ENCODE measurements at places on chromosomes 6 and 20.

DNA sequence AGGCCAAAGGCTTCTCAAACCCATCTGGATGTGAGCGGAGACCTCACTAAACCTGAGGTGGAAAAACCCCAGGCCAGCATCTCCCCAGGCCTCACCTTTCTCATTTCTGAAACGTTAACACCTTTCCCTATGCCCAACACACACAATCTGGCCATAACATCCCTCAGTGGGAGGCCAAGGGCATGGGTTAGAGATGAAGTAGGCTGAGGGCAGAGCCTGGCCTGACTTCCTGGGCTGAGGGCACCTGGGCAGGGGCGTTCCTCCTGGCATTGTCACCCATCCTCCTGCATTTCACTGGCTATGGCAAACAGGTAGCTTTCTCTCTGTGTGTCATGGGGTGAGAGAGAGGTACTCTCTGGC is 8.4 kb downstream of the MOCS1 start:
- DNase-seq = no peak

- no peak for DNase-seq
Observed at GRCh38 chr6:166515072-166515810, 71.2 kb downstream of the RAMACL start.

DNA sequence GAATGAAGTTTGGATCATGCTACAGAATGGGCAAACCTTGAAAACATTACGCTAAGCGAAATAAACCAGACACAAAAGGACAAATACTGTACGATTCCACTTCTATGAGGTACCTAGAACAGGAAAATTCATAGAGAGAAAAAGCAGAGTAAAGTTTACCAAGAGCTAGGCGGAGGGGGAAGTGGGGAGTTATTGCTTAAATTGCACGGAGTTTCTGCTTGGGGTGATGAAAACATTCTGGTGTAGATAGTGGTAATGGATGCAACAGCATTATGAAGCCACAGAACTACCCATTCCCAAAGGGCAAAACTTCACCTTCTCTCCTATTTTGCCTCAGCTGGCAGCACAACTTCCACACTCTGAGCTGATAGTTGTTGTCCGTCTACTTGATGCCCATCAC is 6.4 kb upstream of the PDYN start:
- no peak for DNase-seq

- DNase-seq = no peak
Observed at GRCh38 chr20:50651676-50652075, 39.7 kb downstream of the RIPOR3 start.

- DNase-seq = no peak
Observed at GRCh38 chr20:62472138-62472940, 3.5 kb downstream of the GATA5 start.

DNA sequence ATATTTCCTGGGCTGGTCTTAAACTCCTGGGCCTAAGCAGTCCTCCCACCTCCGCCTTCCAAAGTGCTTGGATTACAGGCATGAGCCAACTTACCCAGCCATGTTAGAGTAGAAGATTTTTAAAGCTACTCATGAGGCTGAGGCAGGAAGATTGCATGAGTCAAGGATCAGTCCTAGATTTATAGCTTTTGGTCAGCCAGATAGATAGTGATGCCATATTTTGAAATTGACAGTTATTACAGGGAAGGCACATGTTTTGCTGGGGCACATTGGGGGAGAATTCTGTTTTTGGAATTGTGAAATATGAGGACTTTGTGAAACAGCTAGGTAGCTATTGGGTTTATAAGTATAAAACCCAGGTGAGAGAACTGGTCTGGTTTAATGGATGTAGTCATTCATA is 40.9 kb downstream of the DOP1A start:
- no peak for DNase-seq

DNA sequence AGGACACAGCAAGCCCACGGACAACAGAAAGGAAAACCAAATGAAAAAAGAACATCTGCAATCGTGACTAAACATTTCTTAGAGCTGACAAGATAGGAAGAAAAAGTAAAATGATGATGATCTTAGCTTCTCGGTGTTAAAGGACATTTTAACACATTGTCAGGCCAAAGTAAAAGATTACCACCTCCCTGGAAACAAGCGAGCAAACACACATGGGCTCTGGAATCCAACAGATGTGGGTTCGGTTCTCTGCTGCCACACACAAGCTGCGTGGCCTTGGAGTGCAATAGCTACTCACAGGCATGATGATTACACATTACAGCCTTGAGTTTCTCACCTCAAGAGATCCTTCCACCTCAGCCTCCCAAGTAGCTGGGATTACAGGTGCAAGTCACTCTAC is 7.5 kb upstream of the AAR2 start:
- DNase-seq = no peak

DNA sequence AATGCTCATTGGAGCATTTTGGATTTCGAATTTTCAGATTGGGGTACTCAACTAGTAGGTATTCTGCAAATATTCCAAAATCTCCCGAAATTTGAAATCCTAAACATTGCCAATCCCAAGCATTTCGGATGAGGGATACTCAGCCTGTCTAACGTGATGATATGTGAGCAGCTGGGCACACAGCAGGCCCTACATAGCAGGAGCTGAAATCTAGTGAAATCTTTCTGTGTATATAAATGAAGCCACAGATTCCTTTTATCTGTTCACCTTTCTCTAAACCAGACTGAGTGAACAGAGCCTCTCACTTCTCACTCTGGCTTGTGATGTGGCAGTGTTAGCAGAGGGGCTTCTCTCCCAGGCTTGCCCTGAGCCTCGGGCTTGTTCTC is 17.8 kb downstream of the STX16 start:
- DNase-seq = no peak

GRCh38 chr6:2020909-2021308 is 224.5 kb downstream of the GMDS start:
- DNase-seq = no peak

DNA sequence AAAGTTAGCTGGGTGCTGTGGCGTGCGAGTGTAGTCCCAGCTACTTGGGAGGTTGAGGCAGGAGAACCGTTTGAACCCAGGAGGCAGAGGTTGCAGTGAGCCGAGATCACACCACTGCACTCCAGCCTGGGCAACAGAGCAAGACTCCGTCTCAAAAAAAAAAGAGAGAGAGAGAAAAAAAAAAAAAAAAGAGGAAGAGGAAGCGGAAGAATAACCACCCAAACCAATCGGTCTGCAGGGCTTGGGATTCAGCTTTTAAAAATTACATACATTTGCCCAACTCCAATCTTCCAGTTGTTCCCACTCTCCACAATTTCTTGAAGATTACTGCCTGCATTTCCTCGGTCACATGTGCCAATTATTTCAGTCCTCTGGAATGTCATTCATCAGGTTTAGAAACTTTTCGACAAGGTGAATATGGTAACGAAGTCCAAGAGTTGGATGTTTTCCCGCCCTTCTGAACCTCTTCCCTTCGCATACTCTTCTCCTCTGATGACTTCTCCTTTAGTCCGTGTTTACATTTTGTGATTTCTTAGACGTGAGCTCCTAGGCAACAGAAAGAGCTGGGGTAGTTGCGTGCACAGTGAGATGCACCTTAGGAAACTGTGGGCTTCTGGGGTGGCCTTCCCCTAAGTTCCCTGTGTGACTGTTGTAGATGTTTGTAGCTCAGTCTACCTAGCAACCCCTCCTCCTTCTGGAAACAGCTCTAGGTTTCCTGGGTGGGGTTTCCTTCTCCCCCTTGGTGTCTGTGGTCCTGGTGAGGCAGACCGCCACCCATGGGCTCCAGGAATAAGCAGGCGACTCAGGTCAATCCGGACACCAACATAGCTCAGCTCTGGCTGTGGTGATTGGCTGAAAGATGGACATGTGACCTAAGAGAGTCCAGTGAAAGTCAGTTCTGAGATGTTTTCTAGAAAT is 63.0 kb upstream of the NCOA3 start:
- DNase-seq = peak; percentile 33

DNA sequence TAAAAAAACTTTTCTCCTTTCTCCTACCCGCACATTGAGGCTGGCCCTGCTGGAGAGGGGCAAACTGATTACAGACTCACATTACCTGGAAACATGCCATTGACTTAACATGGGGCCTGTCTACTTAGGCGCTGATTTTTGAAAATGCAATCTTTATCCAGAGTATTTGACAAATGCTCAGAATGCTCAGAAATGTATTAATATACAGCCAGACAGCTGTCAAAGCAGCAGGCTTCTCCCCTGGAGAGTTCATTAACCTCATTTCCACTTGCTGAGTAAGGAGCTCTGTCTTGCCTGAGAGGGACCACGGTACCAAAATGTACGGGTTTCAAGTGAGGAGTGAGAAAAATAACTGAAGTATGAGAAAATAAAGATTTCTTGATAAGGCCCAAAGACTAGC is 95.7 kb downstream of the PAX1 start:
- DNase-seq = no peak

GRCh38 chr6:81875782-81876293 is 123.4 kb upstream of the TENT5A start:
- no peak for DNase-seq

DNA sequence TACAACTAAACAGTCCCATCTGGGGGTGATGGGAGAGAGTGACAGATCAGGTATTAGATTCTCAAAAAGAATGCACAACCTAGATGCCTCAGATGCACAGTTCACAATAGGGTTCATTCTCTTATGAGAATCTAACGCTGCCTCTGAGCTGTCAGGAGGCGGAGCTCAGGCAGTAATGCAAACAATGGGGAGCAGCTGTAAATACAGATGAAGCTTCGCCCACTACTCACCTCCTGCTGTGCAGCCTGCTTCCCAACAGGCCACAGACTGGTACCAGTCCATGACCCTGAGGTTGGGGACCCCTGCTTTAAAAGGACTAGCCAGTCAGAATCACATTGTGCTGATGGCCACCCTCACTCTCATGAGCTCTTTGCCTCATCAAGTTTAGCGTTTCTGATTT is 247.0 kb upstream of the KCNQ5 start:
- no peak for DNase-seq

- DNase-seq = peak; percentile 95
Observed at GRCh38 chr20:63980806-63981728, at the start of gene PRPF6. Gene PRPF6 (plus strand): TSS chr20:63981132. CDS start chr20:63981246, 114 bp downstream.
